ENCODE measurements at places on chromosomes 6 and 20.

DNA sequence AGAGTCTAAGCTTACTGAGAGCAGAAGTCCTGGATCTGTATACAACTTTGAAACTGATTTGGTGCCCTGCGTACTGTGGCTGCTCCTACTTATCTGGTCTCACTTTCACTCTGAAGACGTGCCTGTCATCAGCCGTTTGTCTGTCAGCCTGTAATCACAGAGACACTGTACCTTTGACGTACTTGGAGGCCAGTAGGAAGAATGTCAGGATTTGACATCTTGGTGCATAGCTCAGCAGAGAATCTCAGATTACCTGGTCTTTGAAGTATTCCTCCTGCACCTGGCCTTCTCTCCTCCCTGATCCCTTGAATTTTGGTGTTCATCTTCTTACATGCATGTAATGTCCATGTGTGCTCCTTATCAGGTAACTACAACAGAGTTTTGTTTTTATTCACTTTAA is 37.7 kb downstream of the DSE start:
- DNase-seq = no peak

DNA sequence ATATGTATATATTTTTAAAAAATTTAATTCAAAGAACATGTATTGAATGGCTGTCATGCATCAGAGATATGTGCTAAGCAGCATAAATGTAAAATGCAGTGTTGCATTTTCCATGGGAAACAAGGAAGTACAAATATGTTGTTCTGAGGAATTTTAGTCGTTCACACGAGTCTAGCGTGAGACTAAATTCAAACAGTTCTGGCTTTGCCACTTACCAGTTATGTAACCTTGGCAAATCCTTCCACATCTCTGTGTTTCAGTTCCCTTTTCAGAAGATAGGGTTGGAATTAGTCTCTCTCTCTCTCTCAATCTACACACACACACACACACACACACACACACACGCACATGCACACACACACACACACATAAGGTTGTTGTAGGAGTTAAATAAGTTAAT is 305.4 kb downstream of the UTRN start:
- no peak for DNase-seq

GRCh38 chr6:44261581-44261980 is 3.8 kb downstream of the NFKBIE start:
- no peak for DNase-seq

DNA sequence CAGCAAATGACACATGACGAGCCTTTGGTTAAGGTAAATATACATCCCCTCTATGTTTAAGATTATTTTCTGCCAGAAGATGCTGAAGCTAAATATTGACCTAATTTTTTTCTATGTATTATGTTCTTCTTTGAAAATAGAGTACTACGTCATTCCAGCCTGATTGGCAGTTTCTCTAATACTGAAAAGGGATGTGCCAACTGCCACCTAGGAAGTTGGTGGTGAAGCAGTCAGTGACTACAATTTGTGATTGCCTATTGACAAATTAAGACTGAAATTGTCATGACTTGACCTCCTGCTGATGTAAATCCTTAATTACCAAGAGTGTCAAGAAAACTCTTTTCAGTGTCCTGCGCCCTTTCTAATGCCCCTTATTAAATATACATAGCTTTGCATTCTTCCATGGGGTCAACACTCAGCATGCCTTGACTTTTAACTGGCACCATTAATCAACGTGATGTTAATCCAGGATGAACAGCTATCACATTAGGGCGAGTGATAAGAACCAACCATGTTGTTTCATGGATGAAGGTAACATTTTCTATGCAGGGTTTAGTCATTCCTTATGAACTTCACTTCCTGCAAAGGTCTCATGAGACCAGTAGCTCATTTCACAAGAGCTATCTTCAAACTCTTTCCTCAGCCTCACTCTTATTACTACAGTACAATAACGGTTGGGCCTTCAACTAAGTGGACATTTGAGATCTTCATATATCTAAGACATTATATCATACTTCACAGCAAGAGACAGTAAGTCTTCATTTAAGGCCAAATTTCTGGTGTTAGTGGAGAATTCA is 22.5 kb upstream of the SGK1 start:
- DNase-seq = no peak
